ENCODE measurements at places on chromosomes 3 and 15. TPM values are rescaled to one million over a fixed set of nuclear protein-coding genes. Genes with fewer than 3 reads are reported as not detected.
A peak's percentile ranks its signal among the peaks of the same experiment; 100 is the strongest.

The GOLGA6D gene
- 0.04 TPM for polyA plus RNA-seq

DNA sequence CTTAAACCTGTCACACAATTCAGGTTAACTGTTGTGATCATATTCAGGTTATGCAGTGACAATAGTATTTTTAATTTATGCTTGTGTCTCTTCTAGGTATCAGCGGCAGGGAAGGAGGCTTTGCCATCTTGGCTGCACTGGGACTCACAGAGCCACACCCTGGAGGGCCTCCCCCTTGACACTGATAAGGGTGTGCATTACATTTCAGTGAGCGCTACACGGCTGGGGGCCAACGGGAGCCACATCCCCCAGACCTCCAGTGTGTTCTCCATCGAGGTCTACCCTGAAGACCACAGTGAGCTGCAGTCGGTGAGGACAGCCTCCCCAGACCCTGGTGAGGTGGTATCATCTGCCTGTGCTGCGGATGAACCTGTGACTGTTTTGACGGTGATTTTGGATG is 23.6 kb upstream of the BSN start:
- no peak for DNase-seq

DNA sequence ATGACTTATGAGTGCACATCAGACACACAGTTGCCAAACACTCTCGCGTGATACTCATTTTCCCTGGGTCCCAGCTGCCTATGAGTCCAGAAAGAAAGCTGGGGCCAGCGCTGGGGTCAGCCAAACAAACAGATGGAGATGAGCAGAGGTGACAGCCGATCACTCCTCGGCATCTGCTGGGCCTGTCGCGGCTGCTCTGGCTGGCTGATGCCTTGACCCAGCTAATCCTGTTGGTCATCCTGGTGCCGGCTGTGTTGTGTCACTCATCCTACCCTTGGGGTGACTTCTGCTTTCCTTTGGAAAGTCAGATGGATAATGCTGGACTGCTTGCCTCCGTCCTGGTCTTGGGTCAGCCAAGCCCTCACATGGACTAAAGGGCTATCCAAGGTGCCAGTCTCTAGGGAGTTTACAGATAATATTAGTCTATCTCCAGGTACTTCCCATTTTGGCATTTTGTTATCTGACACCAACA is 105.3 kb upstream of the PDZRN3 start:
- DNase-seq = no peak

- DNase-seq = no peak
Measured at GRCh38 chr3:170128977-170129431, 52.5 kb downstream of the PHC3 start.

DNA sequence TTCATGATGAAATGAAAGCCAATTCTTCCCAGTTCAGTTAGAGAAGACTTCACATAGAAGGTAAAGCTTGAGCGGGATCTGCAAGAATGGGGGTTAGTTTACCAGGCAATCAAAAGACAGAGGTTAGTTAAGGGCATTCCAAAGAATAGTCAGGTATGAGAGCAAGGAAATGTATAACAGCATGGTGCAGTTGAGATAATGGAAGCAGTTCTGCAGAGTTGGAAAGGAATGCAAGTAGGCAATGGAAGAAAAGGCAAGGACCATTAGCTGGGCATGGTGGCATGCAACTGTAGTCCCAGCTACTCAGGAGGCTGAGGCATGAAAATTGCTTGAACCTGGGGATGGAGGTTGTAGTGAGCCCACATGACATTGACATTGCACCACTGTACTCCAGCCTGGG is 55.0 kb downstream of the LSAMP start:
- DNase-seq = no peak

DNA sequence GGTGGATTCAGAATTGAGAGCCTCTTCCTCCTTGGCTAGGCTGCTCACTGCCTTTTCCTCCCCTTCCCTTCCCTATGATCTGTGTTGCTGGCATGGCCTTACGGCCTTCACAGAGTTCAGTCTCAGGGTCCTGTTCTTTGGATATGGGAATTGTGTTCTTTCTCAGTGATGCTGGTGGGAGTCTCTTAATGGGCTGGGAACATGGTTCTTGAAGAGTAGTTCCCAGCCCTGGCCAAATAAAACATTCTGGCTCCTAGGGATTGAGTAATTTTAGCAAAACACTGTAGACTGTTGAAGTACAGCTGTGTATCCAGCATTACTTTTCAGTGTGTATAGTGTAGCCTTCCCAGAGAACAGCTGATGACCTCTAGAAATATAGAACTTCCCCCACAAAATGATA is 22.6 kb upstream of the FILIP1L start:
- DNase-seq = peak; percentile 40

- no peak for DNase-seq
Measured at GRCh38 chr3:185979721-185980121, 41.9 kb upstream of the TRA2B start.

GRCh38 chr3:129161860-129162271 is 1.0 kb upstream of the ISY1 start:
- DNase-seq = no peak

All from large intestine (tissue), 12 donors.